Right lung (tissue), 10 donors: ENCODE measurements at places on chromosomes 6 and 20. TPM values are rescaled to one million over a fixed set of nuclear protein-coding genes. Genes with fewer than 3 reads are reported as not detected.

DNA sequence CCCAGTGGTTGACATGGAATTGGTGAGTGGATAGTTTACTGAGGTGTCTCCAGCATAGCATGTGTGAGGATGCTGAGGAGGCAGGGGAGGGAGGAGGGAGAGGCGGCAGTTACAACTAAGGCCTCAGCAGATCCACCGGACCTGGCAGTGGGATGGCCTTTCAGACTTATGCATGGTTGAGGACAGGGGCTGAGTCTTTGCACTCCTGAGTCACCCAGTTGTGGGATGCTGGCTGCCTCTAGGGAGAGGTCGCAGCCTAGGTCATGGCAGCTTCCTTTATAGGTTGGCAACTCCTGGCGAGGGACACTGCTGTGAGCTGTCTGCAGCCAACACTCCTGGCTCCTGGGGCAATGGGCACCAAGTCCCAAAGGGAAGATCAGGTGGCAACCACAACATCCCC is 380.3 kb downstream of the PREX1 start:
- no peak for DNase-seq

Gene CFB
- 6.5 TPM for polyA plus RNA-seq

DNA sequence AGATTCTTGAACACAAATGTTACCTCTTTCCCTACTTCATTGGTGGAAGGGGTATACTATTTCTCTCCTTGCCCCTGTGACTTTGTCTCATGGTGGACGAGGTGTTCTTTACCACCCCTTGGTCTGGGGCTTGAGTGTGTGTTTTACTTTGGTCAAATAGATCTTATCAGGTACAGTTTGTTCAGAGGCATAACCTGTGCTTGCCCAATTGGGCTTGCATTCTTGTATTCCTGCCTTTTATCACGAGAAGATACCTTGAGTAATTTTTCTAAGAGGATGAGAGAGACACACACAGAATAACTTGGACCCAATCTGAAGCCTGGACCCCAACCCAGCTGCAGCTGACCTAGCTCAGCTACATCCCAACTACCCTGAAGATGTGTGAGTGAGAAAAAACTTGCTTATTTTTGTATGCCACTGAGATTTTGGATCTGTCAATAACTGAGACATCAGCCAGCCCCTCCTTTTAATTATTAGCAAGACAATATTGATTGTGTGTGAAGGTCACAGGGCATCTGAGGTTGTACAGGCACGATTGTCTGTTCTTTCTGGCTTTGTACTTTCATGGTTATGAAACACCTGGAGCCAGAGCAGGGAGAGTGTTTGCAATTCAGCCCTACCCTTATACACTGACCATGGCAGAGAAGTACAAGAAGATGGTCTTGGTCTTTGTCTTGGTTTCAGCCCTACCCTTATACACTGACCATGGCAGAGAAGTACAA is 204.7 kb upstream of the SLC35B3 start:
- DNase-seq: no peak

GRCh38 chr6:34240329-34241248 is 3.9 kb downstream of the HMGA1 start:
- DNase-seq: no peak

GRCh38 chr6:54860132-54860531 is 13.6 kb downstream of the FAM83B start:
- no peak for DNase-seq

Gene TMEM200A
- 2.6 TPM for polyA plus RNA-seq

DNA sequence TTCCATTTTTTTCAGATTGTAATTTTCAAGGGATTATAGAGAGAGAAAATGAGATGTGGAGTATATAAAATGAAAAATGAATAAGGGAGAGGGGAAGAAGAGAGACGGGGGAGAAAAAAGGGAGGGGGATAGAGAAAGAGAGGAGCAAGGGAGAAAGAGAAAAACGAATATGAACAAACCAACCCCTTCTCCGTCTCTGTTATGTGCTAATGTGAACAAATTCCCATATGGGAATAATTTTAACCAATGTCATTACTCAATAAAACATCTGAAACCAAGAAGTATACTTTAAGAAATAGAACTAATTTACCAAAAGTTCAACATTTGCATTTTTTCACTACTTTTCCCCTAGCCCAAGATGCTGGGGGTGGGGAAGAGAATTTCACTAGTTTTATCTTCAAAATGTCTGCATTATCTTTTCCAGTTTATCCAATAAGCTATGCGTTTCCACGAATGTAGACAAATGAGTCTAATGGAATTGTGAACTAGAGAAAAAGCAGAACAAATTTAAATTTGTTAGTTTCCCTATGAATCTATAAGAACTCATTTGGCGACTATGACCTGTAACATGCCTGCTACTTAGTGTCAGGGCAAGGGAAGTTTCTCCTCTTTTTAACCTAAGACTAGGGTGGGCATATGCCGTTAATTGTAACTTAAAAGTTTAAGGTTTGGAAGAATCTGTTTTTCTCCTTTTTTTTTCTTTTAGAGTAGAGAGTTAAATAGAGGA is 286.3 kb downstream of the BTBD9 start:
- DNase-seq: no peak

DNA sequence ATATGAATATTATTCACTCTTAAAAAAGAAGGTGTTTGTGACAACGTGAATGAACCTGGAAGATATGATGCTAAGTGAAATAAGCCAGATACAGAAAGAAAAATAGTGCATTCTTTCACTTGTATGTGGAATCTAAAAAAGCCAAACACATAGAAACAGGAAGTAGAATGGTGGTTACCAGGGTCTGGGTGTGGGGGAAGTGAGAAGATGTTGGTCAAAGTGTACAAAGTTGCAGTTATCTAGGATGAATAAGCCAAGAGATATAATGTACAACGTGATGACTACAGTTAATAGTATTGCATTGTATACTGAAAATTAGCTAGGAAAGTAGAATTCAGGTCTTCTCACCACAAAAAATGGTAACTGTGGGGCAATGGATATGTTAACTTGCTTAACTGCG is 151.1 kb upstream of the HCRTR2 start:
- DNase-seq: no peak

Gene SLA2
- 1.0 TPM for polyA plus RNA-seq

DNA sequence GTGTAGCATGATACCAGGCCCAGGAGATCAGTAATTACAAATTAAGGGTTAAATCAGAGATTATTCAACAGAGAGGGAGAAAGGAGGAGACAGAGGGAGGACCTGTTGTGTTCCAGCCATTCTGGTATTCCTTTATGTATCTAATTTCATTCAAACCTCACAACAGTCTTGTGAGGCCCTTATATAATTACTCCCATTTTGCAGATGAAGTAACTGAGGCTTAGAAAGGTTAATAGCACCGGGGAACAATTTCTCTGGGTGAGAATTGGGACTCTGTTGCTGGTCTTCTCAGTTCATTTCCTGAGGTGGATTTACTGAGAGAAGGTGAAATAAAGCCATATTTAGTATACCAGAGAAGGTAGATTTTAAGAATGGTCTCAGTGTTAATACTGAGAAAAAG is 66.6 kb downstream of the C6orf52 start:
- DNase-seq: no peak

- DNase-seq: no peak
Measured at GRCh38 chr6:45031601-45032000, 296.5 kb upstream of the RUNX2 start.

Gene MDC1
- polyA plus RNA-seq: 46.7 TPM

DNA sequence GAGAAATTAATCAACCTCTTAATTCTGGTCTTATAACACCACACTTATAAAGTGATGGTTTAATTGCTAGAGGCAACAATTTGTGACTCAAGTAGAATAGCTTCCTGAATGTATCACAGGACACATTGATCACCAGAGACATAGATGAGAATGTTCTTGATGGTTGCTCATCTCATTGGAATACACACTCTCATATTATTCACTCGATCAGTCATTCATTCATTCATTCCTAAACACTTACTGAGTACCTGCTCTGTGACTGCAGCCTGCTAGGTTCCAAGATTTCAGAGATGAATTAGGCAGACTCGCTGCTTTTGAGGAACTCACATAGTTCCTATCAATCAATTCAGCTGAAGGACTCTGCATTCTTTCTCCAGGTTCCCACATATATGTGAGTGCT is 365.1 kb upstream of the SOX4 start:
- no peak for DNase-seq

Gene C20orf141
- polyA plus RNA-seq: not detected

Gene NFATC2
- polyA plus RNA-seq: 10.0 TPM

DNA sequence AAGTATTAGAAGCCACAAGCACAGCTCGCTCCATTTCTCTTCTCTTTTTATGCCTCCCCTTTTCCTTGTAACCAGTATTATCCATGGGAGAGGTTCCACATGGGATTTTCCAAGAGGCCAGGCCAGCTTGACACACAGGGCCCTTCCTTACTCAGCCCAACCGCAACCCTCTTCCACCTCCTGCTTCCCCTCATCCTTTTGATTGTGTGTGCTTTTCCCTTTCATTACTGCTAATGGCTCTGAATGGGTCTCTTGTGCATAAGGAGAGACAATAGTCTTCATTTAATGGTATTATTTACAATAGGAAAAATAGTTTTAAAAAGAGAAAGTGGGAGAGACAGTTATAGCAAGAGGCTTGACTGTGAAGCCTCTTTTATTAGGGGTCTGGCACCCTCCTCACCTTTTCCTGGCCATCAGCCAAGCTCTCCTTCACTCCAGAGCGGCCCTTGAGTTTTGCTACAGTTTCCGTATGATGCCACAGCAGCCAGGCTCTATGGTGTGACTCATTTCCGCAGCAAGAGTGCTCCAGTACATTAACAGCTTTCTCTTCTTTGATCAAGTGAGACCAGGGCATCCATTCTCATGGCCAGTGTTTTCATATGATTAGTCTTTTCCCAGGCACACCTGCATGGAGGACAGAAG is 579.5 kb downstream of the TFAP2B start:
- DNase-seq: peak; percentile 19

Gene ACTL10
- polyA plus RNA-seq: 0.29 TPM

DNA sequence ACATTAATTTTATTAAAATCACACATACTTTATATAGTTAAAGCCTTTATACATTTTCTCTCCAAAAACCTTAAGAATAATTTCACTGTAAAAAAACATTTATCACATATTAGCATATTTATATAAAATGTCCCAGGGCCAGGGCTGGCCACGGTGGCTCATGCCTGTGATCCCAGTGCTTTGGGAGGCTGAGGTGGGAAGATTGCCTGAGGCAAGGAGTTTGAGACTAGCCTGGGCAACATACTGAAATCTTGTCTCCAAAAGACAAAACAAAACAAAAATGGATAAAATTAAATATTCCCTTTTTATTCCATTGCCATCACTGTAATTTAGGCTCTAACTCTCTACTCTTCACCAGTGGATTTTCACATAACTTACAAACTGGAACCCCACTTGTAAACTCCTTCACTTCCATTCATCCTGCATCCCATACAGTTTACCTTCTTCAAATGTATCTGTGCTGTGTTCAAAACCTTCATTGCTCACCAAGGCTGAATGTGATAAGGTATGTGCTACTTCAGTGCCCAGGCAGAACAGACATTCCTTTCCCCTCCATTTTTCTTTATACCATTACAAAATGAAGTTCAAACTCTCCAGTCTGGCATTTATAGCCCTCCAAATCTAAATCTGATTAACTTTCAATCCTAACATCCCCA is 42.9 kb upstream of the PIM1 start:
- DNase-seq: no peak

Gene CNBD2
- polyA plus RNA-seq: 2.4 TPM

DNA sequence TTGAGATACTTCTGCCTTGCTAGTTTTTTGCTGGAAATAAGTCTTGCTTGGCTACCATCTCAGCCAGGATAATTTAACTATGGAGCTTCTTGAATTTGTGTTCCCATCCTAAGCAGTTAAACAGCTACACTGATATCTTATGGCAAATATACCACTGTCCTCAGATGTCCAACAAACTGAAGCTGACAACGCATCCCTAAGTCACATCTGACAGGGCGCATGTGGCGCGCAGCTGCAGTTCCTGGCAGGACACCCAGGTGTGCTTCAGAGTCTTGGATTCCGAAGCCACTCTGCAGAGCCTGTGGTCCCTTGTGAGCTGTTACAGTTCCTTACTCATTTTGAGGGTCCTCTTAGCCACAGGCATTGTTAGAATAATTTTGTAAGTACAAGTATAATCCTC is 127.9 kb downstream of the WDR27 start:
- DNase-seq: no peak

- no peak for DNase-seq
Measured at GRCh38 chr6:105795913-105796517, 290.1 kb upstream of the PRDM1 start.

- DNase-seq: no peak
Measured at GRCh38 chr6:123380257-123380656, 256.5 kb downstream of the TRDN start.

DNA sequence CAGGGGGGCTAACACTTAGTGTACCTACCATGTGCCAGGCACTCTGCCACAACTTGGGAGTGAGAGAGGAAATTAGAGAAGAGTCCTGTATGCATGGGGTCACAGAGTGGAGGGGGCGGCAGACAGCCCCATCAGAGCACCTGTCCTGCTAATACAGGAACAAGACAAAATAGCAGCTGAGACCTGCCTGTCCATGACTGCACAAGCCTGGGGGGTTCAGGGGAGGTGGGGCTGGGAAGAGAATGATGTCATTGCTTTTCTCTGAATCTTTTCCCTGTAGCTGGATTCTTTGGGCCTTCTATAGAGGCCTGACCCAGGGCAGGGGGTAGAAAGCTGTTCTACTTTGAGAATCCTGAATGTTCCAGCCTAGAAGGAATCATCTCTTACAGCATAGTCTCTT is 37.4 kb downstream of the FOXP4 start:
- DNase-seq: no peak

DNA sequence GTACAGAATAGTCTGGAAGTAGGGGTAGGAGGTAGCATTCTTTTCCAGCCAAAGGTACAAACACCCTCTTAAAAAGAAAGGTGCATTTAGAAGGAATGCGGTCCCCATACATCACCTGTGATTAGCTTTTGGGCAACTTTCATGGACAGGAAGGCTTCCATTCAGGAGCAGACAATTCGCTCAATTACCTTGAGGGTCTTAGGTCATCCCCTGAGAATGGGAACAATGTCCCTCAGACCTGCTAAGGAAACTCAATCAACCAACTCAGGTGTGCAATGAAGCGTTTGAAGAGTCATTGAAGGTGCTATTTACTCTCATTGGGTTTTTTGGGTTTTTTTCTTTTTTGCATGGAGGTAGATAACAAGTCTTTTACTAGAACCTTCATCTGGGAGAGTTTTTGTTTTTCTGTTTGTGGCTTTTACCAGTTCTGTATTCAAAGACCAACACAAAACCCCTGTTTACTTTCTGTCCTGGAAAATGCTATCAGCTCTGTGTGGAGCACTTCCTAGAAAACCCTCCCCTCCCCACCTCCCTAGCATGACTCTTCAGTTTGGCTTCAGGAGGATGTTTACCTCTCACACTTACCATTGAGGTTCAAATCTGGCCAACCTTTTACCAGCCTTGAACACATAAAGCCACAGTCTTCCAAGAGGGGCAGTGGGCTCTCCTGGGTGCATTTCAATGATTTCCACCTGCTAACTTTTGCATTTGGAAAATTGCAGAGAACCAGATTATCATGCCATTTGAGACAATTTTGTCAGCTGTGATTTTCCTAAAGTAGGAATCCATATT is 271.2 kb upstream of the PRDM1 start:
- DNase-seq: no peak
